ENCODE measurements at places on chromosomes 5 and 9.

GRCh38 chr9:125189011-125189360, 617 bp downstream of the PPP6C start:
- DNase-seq: peak; percentile 26

DNA sequence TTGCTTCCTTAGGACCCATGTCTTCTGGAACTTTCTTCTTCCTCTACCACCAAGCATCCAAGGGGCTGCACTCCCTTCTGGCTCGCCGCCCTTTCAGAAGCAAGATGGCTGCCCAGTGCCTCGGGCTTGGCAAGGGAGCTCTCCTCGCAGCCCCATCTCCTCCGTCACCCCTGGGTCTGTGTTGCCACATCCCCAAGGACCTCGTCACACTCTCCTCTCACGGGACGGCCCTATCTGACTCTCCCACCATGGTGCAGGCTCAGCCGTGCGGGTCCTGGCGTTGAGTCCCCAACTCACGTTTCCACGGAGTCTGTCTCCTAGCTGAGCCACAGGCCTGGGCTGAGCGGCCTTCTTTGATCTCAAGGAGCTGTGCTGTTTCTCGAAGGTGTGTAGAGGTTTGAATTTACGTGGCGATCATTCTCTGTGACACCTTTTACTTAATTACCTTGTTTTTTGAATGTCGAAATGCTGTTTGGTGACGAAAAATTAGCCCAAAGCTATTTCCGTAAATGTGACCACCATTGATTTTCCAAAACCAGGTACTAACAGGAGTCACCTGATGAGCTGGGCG, 15.0 kb upstream of the SCGB3A1 start:
- no peak for DNase-seq

GRCh38 chr5:57836921-57837320, 354.3 kb upstream of the ACTBL2 start:
- no peak for DNase-seq

GRCh38 chr5:73899055-73899454, 273.1 kb downstream of the ARHGEF28 start:
- no peak for DNase-seq

DNA sequence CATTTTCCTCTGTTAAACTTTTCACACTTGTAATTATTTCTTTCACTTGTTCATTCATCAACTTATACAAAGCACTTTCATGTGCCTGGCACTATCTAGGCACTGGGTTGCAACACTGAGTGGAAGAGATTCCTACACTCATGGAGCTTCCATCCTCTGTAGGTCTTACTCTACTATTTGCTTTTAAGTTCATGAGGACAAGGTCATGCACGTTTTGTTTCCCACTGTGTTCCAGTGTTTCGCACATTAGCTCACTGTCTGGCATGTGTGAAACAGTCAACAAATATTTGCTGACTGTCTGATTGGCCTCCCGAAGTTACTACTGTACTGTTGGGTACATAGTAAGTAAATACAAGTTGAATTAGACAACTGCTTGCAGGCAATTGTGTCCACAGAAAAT, 87.9 kb upstream of the IFNK start:
- no peak for DNase-seq

DNA sequence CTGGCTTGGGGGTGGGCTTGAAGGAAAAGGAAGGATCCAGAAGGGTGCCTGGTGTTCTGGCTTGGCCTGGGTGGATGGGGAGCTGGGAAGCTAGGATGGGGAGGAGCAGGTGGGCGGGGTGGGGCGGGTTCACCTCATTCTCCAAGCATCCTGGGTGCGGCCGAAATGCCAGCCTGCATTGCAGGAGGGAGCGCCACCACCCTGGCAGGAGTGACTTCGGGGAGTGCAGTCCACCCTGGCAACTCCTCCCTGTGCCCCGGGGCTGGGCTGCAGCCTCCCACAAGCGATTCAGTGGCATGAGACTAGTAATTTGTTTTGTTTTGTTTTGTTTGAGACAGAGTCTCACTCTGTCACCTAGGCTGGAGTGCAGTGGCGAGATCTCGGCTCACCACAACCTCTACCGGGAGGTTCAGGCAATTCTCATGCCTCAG, 5.5 kb downstream of the TTC16 start:
- DNase-seq: no peak

DNA sequence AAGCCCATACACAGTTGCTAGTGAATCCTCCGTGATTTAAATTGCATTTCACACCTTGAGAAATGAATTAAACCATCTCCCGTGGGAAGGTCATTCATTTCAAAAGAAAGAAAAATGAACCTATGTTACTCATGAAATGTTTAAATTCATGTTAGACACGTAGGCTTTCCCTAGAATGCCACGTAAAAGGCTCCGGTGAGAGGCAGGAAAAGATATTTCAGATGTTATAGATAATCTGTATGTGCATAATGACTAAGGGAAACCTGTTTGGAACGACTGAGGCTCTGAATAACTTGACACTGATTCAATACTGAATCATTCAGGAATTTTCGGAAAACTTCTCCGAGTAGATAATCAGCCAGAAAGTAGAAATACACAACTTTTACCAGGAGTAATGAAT, 134.3 kb upstream of the ICE1 start:
- peak; percentile 56 for DNase-seq

DNA sequence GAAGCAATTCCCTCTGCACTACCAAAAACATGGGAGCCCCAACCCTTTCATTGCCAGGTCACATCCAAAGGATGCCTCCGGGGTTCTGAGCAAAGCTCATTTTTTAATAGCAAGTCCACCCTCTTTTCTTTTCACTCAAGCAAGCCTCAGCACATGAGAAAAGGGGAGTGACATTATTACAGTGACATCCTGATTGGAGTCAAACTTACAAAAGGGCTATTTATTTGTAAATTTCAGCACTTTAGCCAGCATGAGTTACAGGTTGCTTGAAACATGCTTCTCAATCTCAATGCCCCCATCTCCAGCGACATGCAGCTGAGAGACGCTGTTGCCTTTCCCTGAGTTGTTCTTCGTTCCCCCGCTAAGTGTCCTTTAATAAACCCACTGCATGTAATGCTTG, 238.4 kb upstream of the PANK3 start:
- no peak for DNase-seq

GRCh38 chr9:129544761-129545160, 76.1 kb downstream of the C9orf50 start:
- DNase-seq: no peak

DNA sequence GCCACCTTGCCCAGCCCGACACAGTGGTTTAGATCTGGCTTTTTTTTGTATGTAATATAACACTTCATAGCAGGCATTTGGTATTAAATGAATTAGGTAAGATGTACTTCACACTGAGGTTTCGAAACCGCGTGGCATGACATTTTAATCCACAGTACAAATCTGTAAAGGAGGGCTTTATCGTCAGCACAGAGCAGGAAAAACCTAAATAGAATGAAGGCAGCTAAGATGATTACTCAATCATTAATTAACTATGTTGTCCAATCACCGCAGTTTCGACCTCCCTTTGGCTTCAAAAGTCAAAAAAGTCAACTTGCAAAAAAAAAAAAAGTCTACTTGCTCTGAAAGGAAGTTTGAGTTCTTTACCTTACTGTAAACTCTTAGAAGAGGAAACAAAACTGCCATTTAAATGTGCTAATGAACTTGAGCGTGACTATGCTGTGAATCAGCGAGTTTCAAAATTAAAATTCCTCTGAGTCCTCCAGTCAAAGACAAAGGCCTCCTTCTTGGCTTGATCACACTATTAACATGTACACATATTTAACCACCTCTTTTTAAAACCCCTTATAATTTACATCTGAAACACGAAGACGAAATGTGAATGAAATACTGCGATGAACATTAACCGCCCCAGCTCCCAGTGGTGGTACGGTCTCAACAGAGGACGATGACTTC, 698 bp upstream of the SEC24A start:
- peak; percentile 72 for DNase-seq

GRCh38 chr9:103789686-103790085, 304.4 kb upstream of the SMC2 start:
- no peak for DNase-seq

- DNase-seq: no peak
Measured at GRCh38 chr5:171405615-171406014, 13.8 kb upstream of the FGF18 start.

DNA sequence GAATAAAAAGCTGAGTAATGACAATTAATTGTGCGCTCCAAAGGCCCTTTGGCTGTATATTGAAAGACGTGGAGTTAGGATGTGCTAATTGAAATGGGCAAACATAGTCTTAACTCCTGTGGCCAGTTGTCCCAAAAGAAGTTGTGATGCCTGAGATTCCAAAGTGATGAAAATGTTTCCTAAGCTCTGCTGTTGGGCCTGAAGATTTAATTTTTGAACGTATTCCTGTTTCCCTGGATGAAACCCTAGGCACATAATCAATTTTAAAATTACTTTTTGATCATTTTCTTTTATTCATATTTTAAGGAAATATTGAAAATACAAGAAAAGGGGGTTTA, 87.9 kb downstream of the PRDM6 start:
- DNase-seq: no peak

DNA sequence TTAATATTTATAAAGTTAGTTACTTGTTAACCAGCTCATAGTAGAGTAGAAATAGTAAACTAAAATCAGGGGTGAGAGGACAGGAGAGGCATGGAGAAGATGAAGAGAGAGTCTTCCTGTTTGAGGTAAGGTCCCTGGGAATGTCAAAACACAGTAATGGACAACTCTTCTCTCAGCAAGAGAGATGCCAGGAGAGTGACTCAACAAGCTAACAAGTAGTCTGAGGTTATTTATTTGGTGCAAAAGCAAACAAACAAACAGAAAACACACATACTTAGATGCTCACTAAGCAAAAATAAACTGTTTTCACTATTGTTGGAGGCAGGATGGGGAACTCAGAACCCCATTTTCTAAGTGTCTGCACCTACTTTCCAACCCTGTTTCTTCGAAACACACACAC, 333.2 kb upstream of the RFX3 start:
- peak; percentile 35 for DNase-seq

- no peak for DNase-seq
Measured at GRCh38 chr5:173968154-173968797, 20.7 kb upstream of the C5orf47 start.

- no peak for DNase-seq
Measured at GRCh38 chr5:75471193-75471592, 40.2 kb downstream of the CERT1 start.

DNA sequence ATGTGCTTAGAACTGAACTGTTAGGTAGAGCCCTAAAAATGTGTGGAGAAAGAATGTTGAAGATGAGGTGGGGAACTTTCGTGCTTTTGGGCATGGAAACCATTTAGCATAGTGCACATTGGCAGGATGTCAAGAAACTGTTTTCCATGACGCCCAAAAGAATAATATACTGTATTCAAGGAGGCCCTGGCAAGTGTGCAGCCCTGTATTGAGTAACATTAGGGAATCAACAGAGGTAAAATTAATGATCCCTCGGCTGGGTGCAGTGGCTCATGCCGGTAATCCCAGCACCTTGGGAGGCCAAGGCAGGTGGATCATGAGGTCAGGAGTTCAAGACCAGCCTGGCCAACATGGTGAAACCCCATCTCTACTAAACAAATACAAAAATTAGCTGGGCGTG, 20.9 kb upstream of the PLIN2 start:
- DNase-seq: no peak

- no peak for DNase-seq
Measured at GRCh38 chr5:61132559-61132958, 29.7 kb downstream of the SMIM15 start.

GRCh38 chr9:86246752-86247161, 12.7 kb downstream of the C9orf153 start:
- DNase-seq: no peak

DNA sequence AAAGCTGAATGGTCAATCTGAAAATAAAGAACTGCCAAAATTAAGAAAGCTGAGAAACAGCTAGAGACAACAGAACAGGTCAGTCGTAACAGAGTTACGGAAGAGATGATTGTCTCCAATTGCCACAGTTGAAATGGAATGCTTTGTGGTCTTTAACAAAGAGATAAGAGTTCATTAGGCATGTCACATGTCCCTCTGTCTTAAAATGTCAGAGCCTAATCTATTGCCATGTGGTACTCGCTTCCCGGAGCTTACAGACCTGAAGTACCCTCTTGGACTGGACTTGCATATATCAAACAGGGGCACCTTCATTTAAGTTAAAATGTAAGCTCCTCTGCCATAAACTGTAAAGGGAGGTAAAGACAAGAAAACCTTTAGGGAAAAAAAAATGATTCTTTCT, 19.7 kb downstream of the TTC39B start:
- no peak for DNase-seq

GRCh38 chr9:124180557-124180956, 77.2 kb upstream of the NEK6 start:
- DNase-seq: no peak

DNA sequence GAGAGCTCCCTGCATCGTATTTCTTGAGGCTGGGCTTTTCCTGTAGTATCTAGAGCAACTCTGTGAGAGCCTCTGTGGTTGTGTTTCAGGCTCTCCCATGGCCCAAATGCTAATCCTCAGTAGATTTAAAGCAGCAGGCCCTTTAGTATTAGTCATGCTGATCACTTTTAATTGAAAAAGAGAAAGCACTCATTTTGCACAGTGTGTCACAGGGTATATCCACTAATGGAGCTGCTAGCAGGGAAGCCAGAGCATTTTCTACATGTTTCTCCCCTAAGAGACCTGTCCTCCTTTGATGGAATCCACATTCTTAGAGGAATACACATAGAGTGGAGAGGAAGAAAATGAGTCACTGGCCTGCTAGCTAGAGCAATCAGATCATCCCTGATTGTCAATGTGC, 348.5 kb downstream of the TMEM232 start:
- no peak for DNase-seq

GRCh38 chr9:18756712-18757125, 276.3 kb downstream of the SAXO1 start:
- no peak for DNase-seq

GRCh38 chr5:88666761-88667495, 216.1 kb downstream of the MEF2C start:
- DNase-seq: peak; percentile 29

GRCh38 chr5:88792144-88792840, 90.7 kb downstream of the MEF2C start:
- DNase-seq: no peak

- DNase-seq: no peak
Measured at GRCh38 chr5:138574744-138575193, 432 bp downstream of the HSPA9 start.

DNA sequence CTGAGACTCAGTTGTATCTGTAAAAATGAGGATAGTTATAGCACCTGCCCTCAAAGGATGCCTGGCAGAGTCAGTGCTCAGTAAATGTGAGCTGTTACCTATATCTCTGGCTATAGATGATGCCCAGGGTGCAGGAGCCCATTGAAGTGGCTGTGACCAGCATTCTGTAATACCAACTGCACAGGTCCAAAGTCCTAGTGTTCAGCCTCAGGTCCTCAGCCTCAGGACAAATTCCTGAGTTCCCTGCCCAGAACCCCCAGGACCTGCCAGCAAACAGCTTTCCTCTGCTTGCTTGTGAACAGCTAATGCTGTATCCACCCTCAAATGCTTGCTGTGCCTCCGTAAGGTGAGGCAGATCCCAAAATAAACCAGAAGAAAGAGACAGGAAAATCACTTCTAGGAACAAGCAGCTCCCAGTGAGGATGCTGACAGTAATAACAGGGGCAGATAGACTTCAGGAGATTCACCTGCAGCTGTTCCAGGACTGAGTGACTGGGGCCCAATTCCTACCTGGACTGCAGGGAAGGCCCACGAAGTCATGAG, 80.8 kb downstream of the SIL1 start:
- DNase-seq: no peak
